Activated CD4-positive, alpha-beta memory T cell treated with anti-CD3 and anti-CD28 coated beads for 36 hours (primary cell): ENCODE measurements at places on chromosomes 6 and 20. TPM values are rescaled to one million over a fixed set of nuclear protein-coding genes. Genes with fewer than 3 reads are reported as not detected.

DNA sequence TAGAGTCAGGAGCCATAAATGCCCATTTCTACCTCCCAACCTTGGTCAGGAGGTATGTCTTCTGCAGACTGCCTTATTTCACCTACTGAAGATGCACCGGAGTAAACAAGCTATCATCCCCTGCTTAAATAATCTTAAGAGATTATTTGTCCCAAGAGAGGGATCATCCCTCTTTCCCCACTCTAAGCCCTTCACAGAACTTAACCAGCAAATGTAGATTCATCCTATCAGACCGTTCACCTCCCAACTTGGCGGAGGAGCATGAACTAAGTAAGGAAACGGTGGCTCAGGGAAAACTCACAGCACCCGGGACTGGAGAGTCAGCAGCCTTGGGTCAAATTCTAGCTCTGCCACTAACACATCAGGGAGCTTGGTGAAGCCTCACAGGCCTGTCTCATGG, 115.3 kb downstream of the TRERF1 start:
- H3K4me3 ChIP-seq = no peak overlapping the region
- no peak overlapping the region for H3K27ac ChIP-seq
- DNase-seq = no peak
- peaks cover 60% of the 10 kb centered on the region for H3K4me1 ChIP-seq
- H3K27me3 ChIP-seq = no peaks in the 10 kb centered on the region

ADGRF1 gene
- total RNA-seq = not detected

NR2E1 gene
- not detected for total RNA-seq

PGC gene
- total RNA-seq = not detected

- H3K4me1 ChIP-seq = no peaks in the 10 kb centered on the region
- H3K36me3 ChIP-seq = no peaks in the 10 kb centered on the region
- H3K27me3 ChIP-seq = peaks cover 1% of the 10 kb centered on the region
- no peak for DNase-seq
Measured at GRCh38 chr6:131960371-131961133, 9.4 kb upstream of the CCN2 start.

KCNK17 gene
- not detected for total RNA-seq

SLC44A4 gene
- not detected for total RNA-seq

CST4 gene
- not detected for total RNA-seq

DNA sequence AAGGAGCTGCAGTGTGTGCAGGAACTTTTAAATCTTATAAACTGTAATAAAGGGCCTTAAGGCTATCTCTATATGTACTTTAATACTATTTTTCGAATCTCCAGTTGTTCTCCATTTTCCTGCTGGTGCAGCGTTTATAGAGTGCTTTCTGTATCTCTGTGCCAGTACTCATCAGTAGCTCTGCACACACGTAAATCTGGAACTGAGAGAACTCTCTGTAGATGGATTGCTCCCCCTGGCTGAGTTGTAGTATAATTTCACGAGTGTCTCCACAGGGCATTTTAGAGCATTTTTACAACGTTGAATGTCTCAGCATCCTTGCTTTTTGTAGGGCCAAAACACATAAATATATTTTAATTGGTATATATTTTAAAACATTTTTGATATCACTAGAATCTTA, 256.5 kb downstream of the TRDN start:
- H3K27ac ChIP-seq = no peak overlapping the region
- H3K4me1 ChIP-seq = no peaks in the 10 kb centered on the region
- H3K27me3 ChIP-seq = no peaks in the 10 kb centered on the region

C20orf96 gene
- total RNA-seq = 6.4 TPM

DNA sequence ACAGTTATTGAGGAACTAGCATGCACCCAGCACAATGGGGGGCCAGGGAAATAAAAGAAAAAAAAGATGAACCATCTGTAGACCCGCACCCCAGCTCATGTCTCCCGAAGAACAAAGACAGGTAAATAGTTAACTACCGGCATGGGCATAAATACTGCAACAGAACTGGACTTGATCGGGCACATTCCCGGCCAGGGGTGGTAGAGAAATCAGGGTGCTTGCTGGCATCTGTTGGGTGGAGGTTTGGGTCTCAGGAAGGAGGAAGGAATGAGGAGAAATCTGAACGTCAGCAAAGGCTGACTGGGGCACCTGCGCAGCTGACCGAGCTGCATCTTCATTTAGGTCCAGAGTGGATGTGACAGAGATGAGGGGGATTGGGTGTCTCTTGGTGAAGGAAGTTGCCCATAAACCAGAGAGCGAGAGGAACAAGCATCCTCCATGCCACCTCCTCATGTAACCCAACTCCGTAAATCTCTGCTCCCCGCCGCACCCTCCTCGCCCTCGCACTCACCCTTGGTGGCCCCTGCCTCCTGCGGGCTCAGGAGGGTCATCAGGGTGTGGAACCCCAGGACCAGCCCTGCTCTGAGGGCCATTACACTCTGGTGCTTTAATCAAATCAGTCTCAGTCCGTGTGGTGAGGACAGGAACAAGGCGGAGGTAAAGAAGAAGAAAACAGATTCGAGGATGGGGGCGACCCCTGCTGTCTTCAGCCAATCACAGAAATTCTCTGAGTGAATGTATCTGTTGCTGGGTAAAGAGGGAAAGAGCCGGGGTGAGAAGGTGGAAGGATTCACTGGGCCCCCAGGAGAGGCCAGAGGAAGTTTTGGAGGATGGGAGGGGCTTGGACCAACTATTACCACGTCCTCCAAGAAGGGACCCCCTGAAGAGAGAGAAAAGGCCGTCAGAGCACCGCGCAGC, at the start of gene HLA-DOA:
Gene HLA-DOA (minus strand): TSS at position 648 of the 918 bp plus-strand sequence.
- H3K36me3 ChIP-seq = no peaks in the 10 kb centered on the region
- H3K4me1 ChIP-seq = peaks cover 3% of the 10 kb centered on the region
- peak within 1 kb of the TSS; percentile 56 for H3K4me3 ChIP-seq
- H3K27me3 ChIP-seq = peaks cover 23% of the 10 kb centered on the region

DNA sequence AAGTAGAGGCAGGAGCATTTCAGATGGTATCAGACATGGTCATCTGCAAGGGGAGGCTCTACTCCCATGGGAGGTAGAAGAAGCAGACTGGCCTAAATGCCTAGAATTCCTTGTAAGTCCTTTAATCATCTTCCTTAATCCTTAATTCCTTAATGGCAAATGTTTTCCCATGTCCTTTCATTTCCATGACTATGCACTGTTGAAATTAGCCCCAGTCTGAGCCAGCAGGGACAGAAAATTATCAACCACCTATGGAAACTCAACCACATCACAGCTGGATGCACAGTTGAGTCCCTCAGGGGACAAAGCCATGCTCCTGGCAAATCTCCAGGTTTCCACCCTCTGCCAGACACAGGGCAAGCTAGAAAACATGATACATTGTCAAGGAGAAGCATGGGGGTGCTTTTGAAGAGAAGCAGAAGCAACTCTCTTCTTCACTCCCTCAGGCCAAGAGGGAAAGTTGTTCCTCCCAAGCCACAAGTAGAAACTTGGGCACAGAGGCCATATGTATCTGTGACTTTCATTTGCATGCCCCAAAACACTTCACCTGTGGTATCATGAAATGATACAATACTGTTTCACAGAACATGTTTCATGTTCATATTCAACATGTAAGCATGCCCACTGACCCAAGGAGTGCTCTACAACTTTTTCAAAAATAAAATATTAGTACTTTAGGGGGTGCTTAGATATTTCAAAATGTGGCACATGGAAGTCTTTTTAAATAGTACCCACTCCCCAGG, 683.6 kb downstream of the KIF16B start:
- no peaks in the 10 kb centered on the region for H3K4me1 ChIP-seq
- H3K4me3 ChIP-seq = no peak overlapping the region

- H3K36me3 ChIP-seq = no peaks in the 10 kb centered on the region
- no peaks in the 10 kb centered on the region for H3K4me1 ChIP-seq
- H3K27me3 ChIP-seq = peaks cover 24% of the 10 kb centered on the region
- DNase-seq = no peak
- H3K4me3 ChIP-seq = no peak overlapping the region
- no peak overlapping the region for H3K27ac ChIP-seq
Measured at GRCh38 chr6:17045581-17046322, 56.1 kb upstream of the STMND1 start.

- H3K27me3 ChIP-seq = no peaks in the 10 kb centered on the region
- DNase-seq = no peak
- H3K27ac ChIP-seq = no peak overlapping the region
Measured at GRCh38 chr20:49028684-49029083, 17.4 kb upstream of the CSE1L start.

DNA sequence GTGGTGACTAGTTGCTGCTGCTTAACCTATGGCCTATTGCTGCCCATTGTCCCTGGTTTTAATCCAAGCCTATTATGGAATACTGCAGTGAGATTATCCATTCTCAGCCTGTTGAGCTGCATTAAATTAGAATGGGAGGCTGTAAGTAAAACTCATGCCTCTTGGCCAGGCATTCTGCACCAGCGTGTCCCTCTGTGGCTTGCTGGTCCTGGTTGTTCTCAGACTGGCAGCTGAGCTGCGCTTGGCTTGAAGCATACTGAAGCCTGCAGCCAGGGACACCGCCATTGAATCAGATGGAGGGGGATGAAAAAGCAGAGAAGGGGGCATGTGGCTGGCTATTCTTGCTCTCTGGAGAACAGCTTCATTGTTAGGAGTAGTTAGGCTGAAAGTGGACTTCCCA, 15.6 kb downstream of the LRRN4 start:
- H3K27me3 ChIP-seq = no peaks in the 10 kb centered on the region
- H3K27ac ChIP-seq = no peak overlapping the region
- H3K4me3 ChIP-seq = no peak overlapping the region

PSORS1C1 gene
- not detected for total RNA-seq

GRCh38 chr20:5544175-5544574, 206.0 kb upstream of the SHLD1 start:
- peaks cover 25% of the 10 kb centered on the region for H3K36me3 ChIP-seq
- no peaks in the 10 kb centered on the region for H3K27me3 ChIP-seq
- no peak overlapping the region for H3K4me3 ChIP-seq

GRCh38 chr6:63790334-63790733, 154.7 kb downstream of the PHF3 start:
- H3K36me3 ChIP-seq = no peaks in the 10 kb centered on the region
- H3K4me3 ChIP-seq = no peak overlapping the region
- H3K27me3 ChIP-seq = peaks cover 3% of the 10 kb centered on the region
- H3K4me1 ChIP-seq = no peaks in the 10 kb centered on the region
- DNase-seq = no peak
